ENCODE measurements at places on chromosomes 6 and 20. TPM values are rescaled to one million over a fixed set of nuclear protein-coding genes. Genes with fewer than 3 reads are reported as not detected.

GRCh38 chr20:6956574-6956973 lies 189.1 kb downstream of the BMP2 start:
- no peaks in the 10 kb centered on the region for H3K36me3 ChIP-seq
- H3K27me3 ChIP-seq, result no peaks in the 10 kb centered on the region
- no peak overlapping the region for H3K4me3 ChIP-seq
- DNase-seq, result no peak

DNA sequence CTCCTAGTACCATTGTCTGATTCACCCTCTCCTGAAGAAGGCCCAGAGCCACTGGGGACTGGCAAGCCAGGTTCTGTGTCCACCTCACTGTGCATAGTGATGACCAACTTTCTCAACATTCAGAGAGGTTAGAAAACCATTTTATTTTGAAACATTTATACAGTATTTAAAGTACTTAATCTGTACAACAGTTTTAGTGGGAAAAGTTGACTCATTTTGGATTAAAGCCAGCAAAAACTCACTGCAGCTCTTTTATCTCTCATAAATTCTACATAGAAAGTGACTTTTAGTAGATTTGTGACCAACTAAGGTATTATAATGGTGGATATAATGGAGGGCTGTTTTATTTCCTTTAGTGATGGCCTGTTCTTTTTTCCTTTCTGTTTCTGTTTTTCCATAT lies 9.7 kb downstream of the TULP4 start:
- no peak overlapping the region for H3K4me3 ChIP-seq
- H3K27ac ChIP-seq, result no peak overlapping the region
- peaks cover 30% of the 10 kb centered on the region for H3K4me1 ChIP-seq
- H3K36me3 ChIP-seq, result no peaks in the 10 kb centered on the region

DNA sequence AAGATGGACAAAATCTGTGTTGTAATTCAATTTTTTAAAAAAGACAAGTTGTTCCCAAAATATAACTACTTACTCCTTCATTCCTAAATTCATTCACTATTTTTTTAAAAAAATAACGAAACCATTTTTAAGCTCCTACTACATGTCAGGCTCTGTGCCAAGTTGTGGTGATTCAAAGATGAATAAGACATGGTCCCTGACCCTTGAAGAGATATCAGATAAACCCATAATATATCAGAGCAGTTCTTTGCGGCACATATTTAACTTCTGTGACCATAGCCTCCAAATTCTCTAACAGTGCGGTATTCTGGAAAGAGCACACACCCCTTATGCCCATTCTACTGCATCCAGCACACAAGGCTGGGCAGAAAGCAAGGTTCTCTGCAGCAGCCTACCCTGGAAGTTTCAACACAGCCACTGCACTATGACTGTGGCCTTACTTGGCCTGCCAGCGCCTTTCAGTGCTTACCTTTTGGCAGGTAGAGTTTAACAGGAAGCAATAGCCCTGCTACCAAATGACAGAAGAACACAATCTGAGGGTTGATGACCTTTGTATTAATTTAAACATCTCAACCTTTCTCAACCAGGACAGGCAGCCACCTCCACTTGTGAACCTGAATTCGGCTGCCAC lies 406.5 kb downstream of the BTBD9 start:
- DNase-seq, result no peak
- H3K4me1 ChIP-seq, result no peaks in the 10 kb centered on the region
- H3K4me3 ChIP-seq, result no peak overlapping the region
- no peak overlapping the region for H3K27ac ChIP-seq
- no peaks in the 10 kb centered on the region for H3K36me3 ChIP-seq

- H3K4me3 ChIP-seq, result no peak overlapping the region
- no peak for DNase-seq
- no peaks in the 10 kb centered on the region for H3K27me3 ChIP-seq
- H3K4me1 ChIP-seq, result no peaks in the 10 kb centered on the region
- no peaks in the 10 kb centered on the region for H3K36me3 ChIP-seq
These were observed 129.5 kb upstream of the MAP3K7 start for GRCh38 chr6:90716376-90716775.

DNA sequence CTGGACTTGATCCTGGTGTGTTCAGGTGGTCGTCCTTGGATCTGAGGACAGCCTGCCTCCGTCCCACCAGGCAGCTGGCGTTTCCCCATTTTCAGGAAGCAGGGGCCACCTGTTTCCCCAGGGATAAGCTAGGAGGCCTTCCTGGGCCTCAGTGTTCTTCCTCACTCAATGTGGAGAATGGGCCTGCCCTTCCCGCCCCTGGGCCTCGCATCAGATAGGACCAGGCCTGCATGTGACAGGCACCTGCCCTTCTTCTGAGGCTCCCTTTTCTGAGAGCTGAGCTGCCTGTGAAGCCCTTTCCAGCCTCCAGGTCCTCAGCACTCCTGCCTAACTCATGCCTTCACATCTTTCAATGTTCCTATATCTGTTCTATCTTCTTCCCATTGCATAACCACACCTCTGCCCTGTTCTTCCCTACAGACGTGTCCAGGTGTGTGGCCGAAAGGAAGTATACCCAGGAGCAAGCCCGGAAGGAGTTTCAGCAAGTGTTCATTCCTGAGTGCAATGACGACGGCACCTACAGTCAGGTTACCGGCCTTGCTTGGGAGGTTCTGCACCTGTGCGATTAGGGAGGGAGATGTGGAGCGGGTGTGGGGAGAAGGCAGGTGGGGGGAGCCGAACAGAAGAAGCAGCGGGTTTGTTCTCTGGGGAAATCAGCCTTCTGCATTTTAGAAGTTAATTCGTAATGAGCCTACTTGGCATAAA lies 85.1 kb downstream of the SMOC2 start:
- no peaks in the 10 kb centered on the region for H3K27me3 ChIP-seq
- H3K4me1 ChIP-seq, result peaks cover 52% of the 10 kb centered on the region
- peak overlapping the region; percentile 92 for H3K27ac ChIP-seq
- H3K4me3 ChIP-seq, result no peak overlapping the region
- DNase-seq, result no peak

- no peak overlapping the region for H3K4me3 ChIP-seq
- H3K27me3 ChIP-seq, result peaks cover 7% of the 10 kb centered on the region
- H3K36me3 ChIP-seq, result no peaks in the 10 kb centered on the region
- no peak overlapping the region for H3K27ac ChIP-seq
- DNase-seq, result no peak
- peaks cover 10% of the 10 kb centered on the region for H3K4me1 ChIP-seq
These were observed 4.6 kb upstream of the CPXM1 start for GRCh38 chr20:2804852-2805688.

GRCh38 chr6:56328728-56329090 lies 81.3 kb upstream of the COL21A1 start:
- no peak overlapping the region for H3K27ac ChIP-seq
- H3K36me3 ChIP-seq, result no peaks in the 10 kb centered on the region
- no peaks in the 10 kb centered on the region for H3K27me3 ChIP-seq
- no peak for DNase-seq
- no peak overlapping the region for H3K4me3 ChIP-seq
- no peaks in the 10 kb centered on the region for H3K4me1 ChIP-seq

DNA sequence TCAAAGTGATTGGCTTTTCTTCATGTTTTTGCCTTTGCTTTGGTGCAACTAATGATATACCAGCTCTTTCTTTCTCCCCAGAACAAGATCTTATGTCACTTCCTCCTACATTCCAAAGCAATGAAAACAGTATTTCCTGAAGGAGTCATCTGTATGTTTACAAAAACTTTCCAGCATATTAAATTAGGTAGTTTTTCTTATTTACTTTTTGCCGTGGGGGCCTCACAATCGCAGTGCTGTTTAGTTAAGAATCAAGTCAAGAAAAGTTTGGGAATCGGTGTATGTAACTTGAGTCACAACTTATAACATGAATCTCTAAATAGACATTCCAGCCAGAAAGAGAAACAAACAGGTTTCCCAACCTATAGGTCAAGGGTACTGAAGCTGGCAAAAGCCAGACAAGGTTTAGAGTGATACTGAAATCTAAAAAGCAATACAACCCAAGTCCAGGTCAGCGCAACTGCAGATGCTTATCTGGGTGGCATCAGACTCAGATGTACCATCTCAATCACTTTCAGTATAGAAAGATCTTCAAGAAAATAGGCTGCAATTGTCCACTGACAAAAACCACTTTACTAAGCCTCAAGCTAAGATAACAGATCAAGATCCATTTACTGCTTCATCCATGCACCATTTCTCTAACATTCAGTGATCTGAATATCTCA lies 63.6 kb downstream of the IPCEF1 start:
- H3K4me1 ChIP-seq, result peaks cover 13% of the 10 kb centered on the region
- H3K4me3 ChIP-seq, result no peak overlapping the region
- no peaks in the 10 kb centered on the region for H3K27me3 ChIP-seq
- no peaks in the 10 kb centered on the region for H3K36me3 ChIP-seq

DNA sequence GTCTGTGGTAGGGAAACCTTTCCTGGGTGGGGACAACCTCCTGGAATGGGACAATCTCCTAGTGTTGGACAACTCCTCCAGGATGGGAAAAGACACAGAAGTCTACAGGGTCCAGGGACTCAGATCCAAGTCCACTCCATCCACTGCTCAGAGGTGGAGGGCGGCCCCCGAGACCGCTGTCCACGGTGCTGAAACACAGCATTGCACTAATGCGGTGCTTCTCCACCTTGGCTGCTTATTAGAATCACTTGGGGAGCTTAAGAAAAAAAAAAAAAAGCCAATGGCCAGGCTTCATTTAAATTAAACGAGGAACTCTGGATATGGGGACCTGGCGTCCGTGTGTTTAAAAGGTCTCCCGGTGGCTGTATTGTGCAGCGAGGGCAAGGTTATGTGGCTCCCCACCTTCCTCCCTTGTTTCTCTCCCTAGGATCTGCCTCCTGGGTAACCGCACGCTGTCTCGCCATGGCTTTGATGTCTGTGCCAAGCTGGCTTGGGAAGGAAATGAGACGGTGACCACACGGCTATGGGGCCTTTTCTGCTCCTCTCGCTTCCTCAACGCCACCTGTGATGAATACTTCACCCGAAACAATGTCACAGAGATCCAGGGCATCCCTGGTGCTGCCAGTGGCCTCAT lies 12.0 kb downstream of the SLC12A5 start:
- no peak overlapping the region for H3K27ac ChIP-seq
- H3K27me3 ChIP-seq, result no peaks in the 10 kb centered on the region
- no peaks in the 10 kb centered on the region for H3K4me1 ChIP-seq
- H3K36me3 ChIP-seq, result no peaks in the 10 kb centered on the region

- DNase-seq, result no peak
- no peak overlapping the region for H3K27ac ChIP-seq
- H3K27me3 ChIP-seq, result no peaks in the 10 kb centered on the region
These were observed 18.3 kb upstream of the DEFB113 start for GRCh38 chr6:49987749-49988148.

Gene BLTP3A
- total RNA-seq, result 13.3 TPM

Gene LTA
- not detected for total RNA-seq
